ENCODE measurements at places on chromosomes 5 and 9. TPM values are rescaled to one million over a fixed set of nuclear protein-coding genes. Genes with fewer than 3 reads are reported as not detected.

DNA sequence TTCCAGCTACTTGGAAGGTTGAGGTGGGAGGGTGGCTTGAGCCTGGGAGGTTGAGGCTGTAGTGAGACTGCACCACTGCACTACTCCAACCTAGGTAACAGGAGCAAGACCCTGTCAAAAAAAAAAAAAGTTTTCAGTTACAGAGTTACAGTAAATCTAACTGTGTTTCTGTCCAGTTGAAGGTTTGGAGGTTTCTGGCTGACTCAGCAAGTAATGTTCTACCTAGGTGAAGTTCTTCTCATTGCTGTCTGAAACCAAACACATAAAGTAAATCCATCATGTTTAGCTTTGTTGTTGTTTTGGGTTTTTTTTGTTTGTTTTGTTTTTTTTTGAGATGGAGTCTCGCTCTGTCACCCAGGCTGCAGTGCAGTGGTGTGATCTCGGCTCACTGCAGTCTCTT is 7.9 kb upstream of the ANKHD1 start:
- H3K4me3 ChIP-seq: no peak overlapping the region
- no peak overlapping the region for H3K27ac ChIP-seq
- no peaks in the 10 kb centered on the region for H3K36me3 ChIP-seq
- DNase-seq: no peak
- no peaks in the 10 kb centered on the region for H3K4me1 ChIP-seq

DNA sequence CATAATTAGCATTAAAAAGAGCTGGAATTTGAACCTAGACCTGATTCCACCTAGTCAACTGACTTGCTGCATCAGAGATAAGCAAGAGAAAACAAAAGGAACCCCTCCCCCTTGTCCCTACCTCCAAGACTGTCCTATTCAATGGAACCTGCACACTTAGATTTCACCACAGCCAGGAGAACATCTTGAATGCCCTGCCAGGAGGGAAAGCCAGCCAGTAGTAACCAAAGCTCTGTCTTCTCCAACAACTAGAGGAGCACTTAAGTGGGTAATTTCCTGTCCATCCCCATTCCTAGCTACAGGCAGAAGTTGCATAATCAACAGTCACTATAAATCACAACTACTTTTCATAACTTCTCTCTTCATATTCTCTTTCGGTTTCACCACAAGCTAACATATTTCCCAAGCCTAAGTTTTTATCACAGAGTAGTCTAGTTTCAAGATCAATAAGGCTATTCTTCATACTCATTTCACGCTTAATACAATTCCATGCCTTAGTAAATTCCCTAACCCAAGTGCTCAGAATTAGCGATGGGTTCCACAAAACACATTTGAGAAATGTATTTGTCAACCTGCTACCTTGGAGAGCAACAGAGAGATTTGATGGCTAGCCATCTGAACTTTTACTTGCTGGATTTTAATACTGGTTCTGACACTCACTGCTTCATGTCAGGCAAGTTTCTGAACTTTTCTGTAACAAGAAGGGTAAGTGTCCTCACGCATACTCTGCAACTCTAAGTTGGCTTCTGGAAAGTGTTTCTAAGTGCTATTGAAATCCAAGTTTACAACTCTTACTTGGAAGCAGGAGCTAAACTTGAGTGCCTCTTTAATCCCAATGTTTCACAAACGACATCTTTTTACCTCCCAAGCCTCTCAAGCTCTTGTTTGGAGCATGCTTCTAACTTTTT is 2.0 kb downstream of the DENND1A start:
- peaks cover 27% of the 10 kb centered on the region for H3K4me1 ChIP-seq
- DNase-seq: no peak
- H3K27me3 ChIP-seq: no peaks in the 10 kb centered on the region
- no peaks in the 10 kb centered on the region for H3K36me3 ChIP-seq
- peak overlapping the region; percentile 74 for H3K27ac ChIP-seq

MYMK gene
- total RNA-seq: not detected

DNA sequence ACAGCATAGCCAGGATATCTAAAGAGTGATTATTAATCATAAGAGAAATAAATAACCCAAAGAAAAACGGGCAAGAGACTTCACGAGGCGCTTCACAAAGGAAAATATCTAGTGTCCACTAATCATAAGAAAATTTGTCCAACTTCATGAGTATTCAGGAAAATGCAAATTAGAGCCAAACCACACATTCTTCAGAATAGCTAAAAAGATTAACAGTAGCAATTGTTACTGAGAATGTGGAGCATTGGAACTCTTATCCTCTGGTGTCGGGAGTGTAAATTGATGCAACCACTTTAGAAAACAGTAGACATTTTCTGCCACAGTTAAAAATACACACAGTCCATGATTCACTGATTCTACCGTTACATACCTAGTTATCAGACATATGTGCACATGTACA is 145.7 kb downstream of the CWC27 start:
- no peak overlapping the region for H3K4me3 ChIP-seq
- no peaks in the 10 kb centered on the region for H3K4me1 ChIP-seq
- no peaks in the 10 kb centered on the region for H3K36me3 ChIP-seq
- no peaks in the 10 kb centered on the region for H3K27me3 ChIP-seq
- no peak for DNase-seq

TMOD1 gene
- 35.3 TPM for total RNA-seq

OR1Q1 gene
- total RNA-seq: not detected

- H3K27ac ChIP-seq: no peak overlapping the region
- no peak overlapping the region for H3K4me3 ChIP-seq
- DNase-seq: no peak
- no peaks in the 10 kb centered on the region for H3K36me3 ChIP-seq
- H3K4me1 ChIP-seq: no peaks in the 10 kb centered on the region
- H3K27me3 ChIP-seq: no peaks in the 10 kb centered on the region
Measured at GRCh38 chr9:30628915-30629567, 1755.4 kb upstream of the ACO1 start.

- no peak overlapping the region for H3K27ac ChIP-seq
- H3K4me1 ChIP-seq: no peaks in the 10 kb centered on the region
- H3K36me3 ChIP-seq: no peaks in the 10 kb centered on the region
Measured at GRCh38 chr5:5278815-5279381, 138.8 kb downstream of the ADAMTS16 start.

DNA sequence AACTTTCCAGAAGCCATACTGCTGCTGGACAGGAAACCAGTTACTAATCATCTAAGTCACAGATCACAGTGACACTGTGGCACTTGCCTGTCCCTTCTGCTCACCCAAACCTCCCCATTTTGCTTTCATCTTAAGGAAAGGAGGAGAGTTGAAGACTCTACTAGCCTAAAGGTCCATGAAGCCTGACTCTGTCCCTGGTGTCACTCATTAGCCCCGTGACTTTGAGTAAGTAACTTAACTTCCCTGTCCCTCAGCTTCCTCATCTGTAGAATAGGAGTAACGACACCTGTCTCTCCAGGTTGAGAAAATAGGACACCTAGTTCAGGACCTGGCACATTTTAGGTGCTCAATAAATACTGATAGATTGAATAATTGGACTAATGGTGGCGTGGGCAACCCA is 536 bp upstream of the SLC6A7 start:
- H3K4me1 ChIP-seq: peaks cover 6% of the 10 kb centered on the region
- H3K4me3 ChIP-seq: no peak overlapping the region
- no peak overlapping the region for H3K27ac ChIP-seq
- H3K36me3 ChIP-seq: no peaks in the 10 kb centered on the region

TAF11L3 gene
- not detected for total RNA-seq

PRDM9 gene
- not detected for total RNA-seq

GRCh38 chr5:128782446-128782845 is 182.8 kb upstream of the SLC27A6 start:
- no peaks in the 10 kb centered on the region for H3K27me3 ChIP-seq
- DNase-seq: peak; percentile 84
- peaks cover 4% of the 10 kb centered on the region for H3K4me1 ChIP-seq
- no peaks in the 10 kb centered on the region for H3K36me3 ChIP-seq
- H3K27ac ChIP-seq: peak overlapping the region; percentile 35

DDX4 gene
- total RNA-seq: not detected

RNF183 gene
- total RNA-seq: not detected

KIF27 gene
- total RNA-seq: 3.7 TPM

- no peaks in the 10 kb centered on the region for H3K4me1 ChIP-seq
- H3K36me3 ChIP-seq: no peaks in the 10 kb centered on the region
- no peaks in the 10 kb centered on the region for H3K27me3 ChIP-seq
- H3K4me3 ChIP-seq: no peak overlapping the region
- no peak overlapping the region for H3K27ac ChIP-seq
Measured at GRCh38 chr5:153658606-153659005, 168.1 kb downstream of the GRIA1 start.

DNA sequence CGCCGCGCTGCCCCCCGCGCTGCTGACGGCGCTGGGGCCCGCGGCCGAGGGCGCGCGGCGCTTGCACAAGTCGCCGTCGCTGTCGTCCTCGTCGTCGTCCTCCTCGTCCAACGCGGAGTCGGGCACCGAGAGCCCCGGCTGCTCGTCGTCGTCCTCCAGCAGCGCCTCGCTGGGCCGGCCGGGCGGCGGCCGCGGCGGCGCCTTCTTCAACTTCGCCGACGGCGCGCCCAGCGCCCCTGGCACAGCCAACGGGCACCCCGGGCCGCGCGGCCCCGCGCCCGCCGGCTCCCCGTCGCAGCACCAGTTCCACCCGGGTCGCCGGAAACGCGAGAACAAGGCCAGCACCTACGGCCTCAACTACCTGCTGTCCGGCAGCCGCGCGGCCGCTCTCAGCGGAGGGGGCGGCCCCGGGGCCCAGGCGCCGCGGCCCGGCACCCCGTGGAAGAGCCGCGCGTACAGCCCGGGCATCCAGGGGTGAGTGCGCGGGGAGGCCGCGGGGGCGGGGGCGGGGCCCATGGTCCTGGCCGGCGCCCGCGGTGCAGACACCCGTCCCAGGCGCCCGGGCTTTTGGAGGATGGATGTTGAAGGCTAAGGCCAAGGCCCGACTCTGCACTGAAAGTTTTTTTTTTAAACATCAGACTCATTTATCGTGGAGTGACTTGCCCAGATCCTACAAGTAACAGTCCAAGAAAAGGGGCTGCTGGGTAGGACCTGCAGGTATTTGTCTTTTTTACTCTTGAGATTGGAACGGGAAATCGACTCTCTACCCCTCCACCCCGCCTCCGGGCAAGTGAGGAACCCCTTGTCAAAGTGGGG is 1.2 kb downstream of the TENT4A start:
- no peaks in the 10 kb centered on the region for H3K36me3 ChIP-seq
- no peaks in the 10 kb centered on the region for H3K27me3 ChIP-seq
- H3K4me3 ChIP-seq: peak overlapping the region; percentile 44
- H3K27ac ChIP-seq: peak overlapping the region; percentile 98

NEUROG1 gene
- not detected for total RNA-seq

DNA sequence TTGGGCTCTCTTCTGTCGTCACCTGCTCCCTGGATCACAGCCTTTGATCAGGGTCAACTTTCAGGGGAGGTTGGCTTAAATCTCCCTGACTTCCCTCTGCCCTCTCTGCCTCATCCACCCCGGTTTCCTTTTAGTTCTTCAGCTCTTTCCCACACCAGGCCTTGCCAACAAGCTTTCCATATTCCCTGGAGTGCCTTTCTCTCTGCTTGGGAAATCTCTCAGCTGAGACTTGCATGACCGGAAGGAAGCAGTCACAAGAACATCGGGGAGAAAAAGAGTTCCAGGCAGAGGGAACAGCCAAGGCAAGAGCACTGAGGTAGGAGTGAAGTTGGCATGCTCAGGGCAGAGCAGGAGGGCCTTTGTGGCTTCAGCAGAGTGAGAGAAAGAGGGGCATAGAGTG is 88.4 kb upstream of the HSPA9 start:
- H3K4me3 ChIP-seq: no peak overlapping the region
- no peaks in the 10 kb centered on the region for H3K4me1 ChIP-seq
- no peaks in the 10 kb centered on the region for H3K27me3 ChIP-seq
- no peak overlapping the region for H3K27ac ChIP-seq

DNA sequence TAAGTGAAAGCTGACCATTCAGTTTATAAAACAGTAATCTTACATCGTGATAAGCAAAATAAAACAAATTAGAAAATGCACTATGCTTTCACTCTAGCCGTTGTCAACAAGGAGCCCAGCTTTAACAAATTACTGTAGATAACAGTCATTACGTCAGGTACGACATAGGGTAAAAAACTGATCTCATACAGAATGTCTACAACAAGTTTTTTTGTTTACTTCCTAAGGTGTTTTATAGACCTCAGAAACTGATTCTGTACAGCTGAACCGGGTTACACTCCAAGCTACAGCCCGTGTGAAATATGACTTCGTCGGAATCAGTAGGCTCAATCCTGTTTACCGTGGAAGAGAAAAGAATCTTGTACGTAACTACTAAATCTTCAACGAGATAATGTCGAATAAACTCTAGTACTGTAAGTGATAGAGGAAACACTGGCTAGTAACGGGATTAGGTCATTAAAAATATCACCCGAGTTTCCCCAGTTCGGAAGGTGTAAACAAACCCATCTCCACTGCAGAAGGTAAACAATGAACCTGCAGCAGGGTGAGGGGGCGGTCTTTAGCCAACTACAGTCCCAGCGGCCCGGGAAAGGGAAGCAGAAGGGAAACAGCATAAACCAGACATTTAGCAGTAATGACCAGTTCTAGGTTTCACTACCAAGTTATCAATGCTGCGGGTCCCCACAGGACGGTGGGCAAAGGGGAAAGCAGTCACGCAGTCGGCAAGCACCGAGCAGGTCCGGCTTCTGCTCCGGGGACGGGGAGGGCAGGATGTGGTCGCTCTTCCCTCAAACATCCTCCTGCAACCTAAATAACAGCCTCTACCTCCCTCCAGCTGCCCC is 1.1 kb downstream of the RICTOR start:
- H3K27me3 ChIP-seq: no peaks in the 10 kb centered on the region
- no peak for DNase-seq
- H3K4me3 ChIP-seq: peak overlapping the region; percentile 84
- H3K4me1 ChIP-seq: peaks cover 25% of the 10 kb centered on the region
- peaks cover 10% of the 10 kb centered on the region for H3K36me3 ChIP-seq

- no peaks in the 10 kb centered on the region for H3K36me3 ChIP-seq
- no peaks in the 10 kb centered on the region for H3K4me1 ChIP-seq
- DNase-seq: peak; percentile 14
Measured at GRCh38 chr5:580436-580835, 31.7 kb upstream of the CEP72 start.

PCDHB12 gene
- 4.3 TPM for total RNA-seq

DNA sequence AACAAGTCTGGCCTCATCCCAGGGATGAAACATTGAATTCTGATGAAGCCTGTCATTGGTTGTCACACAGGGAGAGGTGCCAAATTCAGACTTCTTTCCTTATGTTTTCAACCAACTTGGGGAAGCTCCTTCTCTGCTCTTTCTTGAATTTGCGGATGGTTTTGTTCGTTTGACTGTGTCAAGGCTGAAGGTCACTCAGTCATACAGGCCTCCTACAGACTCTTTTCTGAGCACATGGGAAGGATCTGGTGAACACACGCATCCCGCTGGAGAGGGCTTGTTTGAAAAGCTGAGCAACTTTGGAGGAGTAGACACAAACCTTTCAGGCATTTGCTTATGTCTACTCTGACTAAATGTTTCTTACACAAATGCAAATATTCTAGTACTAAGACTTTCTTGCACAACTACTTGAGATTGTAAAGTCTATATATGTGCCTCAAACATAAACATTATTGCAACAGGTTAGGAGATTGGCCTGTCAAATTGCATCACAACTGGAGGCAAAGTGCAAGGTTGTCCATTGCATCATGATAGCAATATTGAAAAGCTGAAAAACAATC is 151.5 kb upstream of the NR3C1 start:
- no peak overlapping the region for H3K4me3 ChIP-seq
- H3K27ac ChIP-seq: no peak overlapping the region
- H3K36me3 ChIP-seq: no peaks in the 10 kb centered on the region
- no peak for DNase-seq

PRRX2 gene
- not detected for total RNA-seq
